ENCODE measurements at places on chromosomes 12 and 14. TPM values are rescaled to one million over a fixed set of nuclear protein-coding genes. Genes with fewer than 3 reads are reported as not detected.

- DNase-seq = no peak
Observed at GRCh38 chr14:81252278-81252677, 31.5 kb upstream of the GTF2A1 start.

- no peak for DNase-seq
Observed at GRCh38 chr14:51726166-51726899, 74.6 kb downstream of the FRMD6 start.

The PRPF40B gene
- 6.3 TPM for total RNA-seq

DNA sequence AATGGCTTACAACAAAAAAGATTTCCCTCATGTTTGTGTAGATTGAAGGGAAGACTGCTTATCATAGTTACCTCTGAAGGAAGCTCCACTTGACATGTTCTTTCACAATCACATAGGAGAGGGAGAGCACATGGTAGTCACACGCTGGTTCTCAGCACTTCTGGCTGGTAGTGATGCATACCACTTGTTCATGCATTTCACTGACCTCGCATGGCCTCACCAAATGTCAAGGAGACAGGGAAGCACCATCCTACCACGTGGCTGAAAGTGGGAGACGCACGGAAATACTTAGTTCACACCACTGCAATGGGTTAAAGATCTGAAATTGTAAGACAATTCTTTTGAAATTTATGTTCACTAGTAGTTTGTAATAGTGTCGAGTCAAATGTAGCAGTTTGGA is 74.0 kb downstream of the PDE3A start:
- DNase-seq = no peak

The DNAI7 gene
- total RNA-seq = not detected

DNA sequence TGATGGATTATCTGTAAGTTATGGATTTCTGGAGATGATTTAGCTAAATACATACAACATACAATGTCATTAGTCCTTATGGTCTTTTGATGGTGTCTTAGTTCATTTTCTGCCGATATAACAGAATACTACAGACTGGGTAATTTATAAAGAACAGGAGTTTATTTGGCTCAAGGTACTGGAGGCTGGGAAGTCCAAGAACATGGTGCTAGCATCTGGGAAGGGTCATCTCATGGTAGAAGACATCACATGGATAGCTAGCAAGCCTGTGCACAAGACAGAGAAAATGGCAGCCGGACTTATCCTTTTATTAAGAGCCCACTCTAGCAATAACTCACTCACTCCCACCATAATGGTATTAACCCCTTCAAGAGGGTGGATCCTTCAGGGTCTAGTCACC is 24.2 kb downstream of the KLHL28 start:
- no peak for DNase-seq

GRCh38 chr12:22101749-22102243 is 55.8 kb downstream of the CMAS start:
- no peak for DNase-seq
